ENCODE measurements at places on chromosomes 1 and 21.

DNA sequence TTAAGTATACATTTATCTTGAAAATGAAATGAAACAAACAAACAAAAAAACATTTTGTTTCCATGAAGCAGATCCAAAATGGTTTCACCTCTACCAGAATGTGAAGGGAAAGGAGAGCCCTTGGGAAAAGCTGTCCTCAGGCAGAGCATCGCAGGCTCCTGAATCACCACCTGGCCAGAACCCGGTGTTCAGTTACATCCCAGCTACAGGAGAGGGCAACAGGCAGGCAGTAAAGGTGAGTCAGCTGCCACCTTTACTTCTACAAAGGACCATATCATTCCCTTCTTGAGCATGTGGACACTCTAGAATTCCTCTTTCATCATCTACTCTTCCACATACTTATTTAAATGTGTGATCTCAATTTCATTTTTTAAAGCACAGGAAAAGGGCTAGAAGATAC lies 151.2 kb downstream of the PIGK start:
- no peak for DNase-seq

GRCh38 chr1:16013908-16014258 lies 4.0 kb downstream of the HSPB7 start:
- DNase-seq, result no peak

DNA sequence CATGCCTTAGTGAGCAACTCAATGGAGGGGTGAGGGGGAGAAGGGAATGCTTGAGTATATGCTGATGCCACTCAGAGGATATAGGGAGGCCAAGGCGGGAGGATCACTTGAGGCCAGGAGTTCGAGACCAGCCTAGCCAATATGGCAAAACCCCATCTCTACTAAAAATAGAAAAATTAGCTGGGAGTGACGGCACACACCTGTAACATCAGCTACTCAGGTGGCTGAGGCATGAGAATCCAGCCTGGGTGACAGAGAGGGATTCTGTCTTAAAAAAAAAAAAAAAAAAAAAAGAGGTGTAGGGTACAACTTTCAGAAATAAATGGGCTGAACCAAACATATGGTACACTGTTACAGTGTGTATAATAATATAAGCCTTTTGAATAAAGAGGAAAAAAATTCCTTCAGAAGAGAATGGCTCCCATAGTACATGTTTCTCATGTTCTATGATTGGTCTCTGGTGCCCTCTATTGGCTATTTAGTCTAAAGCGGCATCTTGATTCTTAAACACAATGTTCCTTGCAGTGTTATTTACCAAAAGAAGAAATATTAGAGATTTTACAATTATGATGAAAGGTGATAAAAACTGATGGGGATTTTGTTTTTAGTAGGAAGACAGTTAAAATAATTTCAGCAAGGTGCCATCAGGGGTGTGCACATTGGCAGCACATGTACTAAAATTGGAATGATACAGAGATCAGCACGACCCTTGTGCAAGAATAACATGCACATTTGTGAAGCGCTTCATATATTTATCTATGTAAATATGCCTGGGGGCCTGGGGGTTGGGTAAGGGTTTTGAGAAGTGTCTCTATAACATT lies 109.8 kb downstream of the PATJ start:
- DNase-seq, result peak; percentile 29

DNA sequence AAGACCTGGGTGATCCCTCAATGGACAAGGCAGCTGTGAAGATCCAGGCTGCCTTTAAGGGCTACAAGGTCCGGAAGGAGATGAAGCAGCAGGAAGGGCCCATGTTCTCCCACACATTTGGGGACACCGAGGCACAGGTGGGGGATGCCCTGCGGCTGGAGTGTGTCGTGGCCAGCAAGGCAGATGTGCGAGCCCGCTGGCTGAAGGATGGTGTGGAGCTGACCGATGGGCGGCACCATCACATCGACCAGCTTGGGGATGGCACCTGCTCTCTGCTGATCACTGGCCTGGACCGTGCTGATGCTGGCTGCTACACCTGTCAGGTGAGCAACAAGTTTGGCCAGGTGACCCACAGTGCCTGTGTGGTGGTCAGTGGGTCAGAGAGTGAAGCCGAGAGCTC lies 85.2 kb downstream of the TRIM11 start:
- DNase-seq, result no peak

GRCh38 chr1:191592039-191592438 lies 566.2 kb upstream of the RGS18 start:
- no peak for DNase-seq

DNA sequence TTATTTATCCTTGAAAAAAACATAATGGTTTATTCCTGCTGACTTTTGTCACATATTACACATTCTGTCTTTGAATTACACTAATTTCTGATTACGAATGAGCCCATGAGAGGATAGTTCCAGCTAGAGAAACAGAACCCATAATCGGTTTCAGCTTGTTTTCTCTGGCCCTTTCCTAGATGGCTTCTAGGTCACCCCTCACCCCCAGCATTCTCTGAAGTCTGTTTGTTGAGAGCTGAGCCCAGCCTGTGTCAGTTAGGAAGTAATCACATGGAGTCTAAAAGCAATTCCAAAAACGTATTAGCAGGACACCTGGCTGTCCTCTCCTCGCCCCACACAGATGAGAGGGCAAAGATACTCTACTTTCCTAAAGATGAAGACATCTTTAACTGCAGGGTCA lies 48.9 kb downstream of the KIAA1614 start:
- DNase-seq, result no peak

DNA sequence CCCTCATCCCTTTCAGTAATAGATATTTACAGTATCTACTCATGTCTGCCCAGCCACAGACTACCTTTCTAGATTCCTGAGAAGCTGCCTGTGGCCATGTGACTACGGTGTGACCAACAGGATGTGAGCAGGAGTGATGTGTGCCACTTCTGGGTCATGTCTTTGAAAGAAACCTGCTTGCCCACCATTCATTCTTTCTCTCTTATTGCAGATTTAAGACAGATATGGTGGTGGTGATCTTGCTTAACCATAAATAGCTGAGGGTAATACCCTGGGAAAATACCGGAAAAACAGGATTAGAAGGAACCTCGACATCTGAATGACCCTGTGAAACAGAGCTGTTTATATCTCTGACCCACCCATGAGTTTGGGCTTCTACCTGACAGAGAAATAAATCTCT lies 41.6 kb upstream of the GUCA2A start:
- no peak for DNase-seq

DNA sequence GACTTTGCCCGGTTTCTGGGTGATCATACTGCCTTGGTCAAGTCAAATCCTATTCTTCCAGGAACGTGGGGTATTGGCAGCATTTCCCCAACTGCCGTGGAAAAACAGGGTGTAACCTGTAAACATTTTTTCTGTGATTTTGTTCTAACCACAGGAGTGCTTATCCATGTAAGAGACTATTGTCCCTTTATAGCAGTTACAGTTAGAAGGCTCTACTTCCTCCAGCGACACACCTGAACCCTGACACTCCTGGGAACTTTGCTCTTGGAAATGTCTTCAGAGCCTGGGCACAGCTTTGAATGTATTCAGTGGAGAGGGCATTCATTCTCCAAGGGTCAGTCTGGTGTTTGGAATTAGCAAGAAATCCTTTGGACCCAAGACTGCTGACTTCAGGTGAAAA lies 26.4 kb upstream of the ARHGEF10L start:
- DNase-seq, result no peak

- DNase-seq, result no peak
Measured at GRCh38 chr1:69914976-69915765, 290.2 kb downstream of the LRRC40 start.

GRCh38 chr1:233597489-233597901 lies 16.4 kb upstream of the KCNK1 start:
- DNase-seq, result no peak

DNA sequence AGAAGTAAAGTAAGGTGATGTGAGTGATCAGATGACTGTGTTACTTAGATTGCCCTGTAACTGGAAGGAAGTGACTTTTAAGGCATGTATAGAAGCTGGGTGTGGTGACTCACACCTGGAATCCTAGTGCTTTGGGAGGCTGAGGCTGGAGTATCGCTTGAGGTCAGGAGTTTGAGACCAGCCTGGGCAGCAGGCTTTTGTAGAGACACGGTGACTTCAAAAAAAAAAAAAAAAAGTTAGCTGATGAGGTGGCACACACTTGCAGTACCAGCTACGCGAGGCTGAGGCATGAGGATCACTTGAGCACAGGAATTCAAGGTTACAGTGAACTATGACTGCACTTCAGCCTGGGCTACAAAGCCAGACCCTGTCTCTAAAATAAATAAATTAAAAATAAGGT lies 2.3 kb upstream of the USP16 start:
- no peak for DNase-seq

- no peak for DNase-seq
Measured at GRCh38 chr1:221098471-221099405, 219.5 kb downstream of the HLX start.

DNA sequence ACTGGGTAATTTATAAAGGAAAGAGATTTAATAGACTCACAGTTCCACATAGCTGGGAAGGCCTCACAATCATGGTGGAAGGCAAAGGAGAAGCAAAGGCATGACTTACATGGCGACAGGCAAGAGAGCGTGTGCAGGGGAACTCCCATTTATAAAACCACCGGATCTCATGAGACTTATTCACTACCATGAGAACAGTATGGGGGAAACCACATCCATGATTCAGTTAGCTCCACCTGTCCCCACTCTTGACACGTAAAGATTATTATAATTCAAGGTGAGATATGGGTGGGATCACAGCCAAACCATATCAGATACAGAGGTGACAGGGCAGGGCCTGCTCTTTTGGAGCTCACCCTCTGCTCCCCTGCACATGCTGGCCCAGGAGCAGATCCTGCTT lies 31.4 kb upstream of the TMEM61 start:
- DNase-seq, result no peak

GRCh38 chr1:147627435-147628110 lies 42.8 kb downstream of the ACP6 start:
- DNase-seq, result peak; percentile 17

DNA sequence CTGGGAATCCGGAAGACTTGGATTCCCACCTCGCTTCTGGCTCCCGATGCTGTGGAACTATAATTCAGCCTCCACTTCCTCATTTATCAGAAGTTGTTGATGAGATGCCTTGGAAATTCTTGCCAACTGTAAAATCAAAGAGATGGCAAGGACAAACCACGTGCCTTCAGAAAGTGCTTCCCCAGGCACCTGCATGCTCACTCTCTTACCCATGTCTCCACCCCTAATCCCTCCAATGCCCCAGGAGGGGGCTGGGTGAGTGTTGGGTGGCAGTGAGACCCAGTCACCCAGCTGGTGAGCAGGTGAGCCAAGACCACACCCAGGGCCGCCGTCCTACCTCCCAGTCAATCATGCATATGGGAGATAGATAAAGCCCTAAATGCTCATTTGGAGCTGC lies 160.8 kb downstream of the PSMG1 start:
- no peak for DNase-seq

DNA sequence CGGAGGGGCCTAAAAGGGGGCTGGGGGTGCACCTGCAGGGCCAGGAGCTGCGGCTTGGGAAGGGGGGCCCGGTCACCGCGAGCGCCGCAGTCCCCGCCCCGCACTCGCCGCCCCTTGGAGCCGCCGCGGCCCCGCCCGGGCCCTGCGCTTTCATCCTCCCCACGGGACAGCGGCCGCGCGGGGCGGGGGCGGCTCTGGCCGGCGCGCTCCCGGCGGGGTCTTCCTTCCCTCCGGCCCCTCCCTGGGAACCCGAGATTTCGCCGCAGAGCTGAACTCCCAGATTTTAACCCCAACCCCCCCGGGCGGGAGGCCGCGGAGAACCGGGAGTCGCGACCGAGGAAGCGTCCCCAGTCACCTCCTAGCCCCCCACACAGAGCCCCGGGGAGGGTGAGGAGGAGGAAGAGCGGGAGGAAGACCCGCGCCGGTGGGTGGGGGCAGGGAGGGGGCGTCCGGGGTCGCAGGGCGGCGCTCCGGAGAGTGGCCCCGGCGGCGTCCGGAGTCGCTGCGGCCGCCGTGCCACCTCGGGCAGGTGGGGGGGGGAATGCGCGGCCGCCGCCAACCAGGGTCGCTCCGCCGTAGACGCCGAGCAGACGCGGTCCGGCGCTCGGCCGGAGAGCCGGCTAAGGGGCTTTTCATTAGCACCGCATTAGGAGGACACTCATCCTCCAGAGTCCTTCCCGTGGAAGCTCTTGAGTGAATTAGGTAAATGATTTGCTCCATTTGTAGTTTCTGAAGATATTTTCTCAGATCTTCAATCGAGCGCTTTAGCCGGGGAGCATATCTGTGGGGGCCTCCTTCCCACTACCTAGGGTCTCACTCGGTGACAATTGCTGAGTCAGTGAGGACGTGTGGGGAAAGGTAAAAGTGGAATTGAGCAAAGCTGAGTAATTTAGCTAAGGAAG lies 31.6 kb upstream of the NFIA start:
- DNase-seq, result peak; percentile 9

DNA sequence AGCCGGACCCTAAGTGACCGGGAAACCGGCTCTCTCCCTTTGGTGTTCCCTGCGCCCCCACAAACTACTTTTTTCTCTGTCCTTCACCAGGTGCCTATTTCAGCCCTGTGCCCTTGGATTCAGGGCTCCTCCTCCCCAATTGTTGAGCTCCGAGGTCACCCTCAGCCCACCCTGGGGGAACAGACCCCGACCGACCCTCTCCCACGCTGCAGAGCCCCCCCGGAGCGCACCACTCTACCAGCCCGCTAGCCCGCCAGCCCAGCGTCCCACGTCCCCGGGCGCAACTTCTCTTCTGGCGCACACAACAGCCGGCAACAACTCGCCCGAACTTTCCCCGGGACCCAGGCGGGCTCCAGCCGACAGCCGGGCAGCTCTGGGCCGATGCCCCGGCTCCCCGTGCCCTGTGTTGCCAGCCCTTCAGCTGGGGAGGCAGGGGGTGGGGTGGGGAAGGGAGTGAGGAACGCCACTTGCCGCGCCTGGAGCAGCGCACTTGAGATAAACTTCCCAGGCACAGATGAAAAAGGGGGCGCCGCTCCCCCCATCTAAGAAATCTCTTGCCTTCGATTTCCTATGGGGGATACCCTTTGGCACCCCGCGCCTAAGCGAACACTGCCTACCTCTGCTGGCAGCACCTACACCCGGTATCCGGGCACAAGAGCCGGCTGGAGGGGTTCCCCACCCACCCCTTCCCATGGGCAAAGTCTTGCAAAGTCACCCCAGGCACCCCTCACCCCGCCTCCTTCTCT lies 997 bp downstream of the CASZ1 start:
- DNase-seq, result no peak

Measured in KG1 (cell line).